ENCODE measurements at places on chromosomes 1 and 21.
A peak's percentile ranks its signal among the peaks of the same experiment; 100 is the strongest.

DNA sequence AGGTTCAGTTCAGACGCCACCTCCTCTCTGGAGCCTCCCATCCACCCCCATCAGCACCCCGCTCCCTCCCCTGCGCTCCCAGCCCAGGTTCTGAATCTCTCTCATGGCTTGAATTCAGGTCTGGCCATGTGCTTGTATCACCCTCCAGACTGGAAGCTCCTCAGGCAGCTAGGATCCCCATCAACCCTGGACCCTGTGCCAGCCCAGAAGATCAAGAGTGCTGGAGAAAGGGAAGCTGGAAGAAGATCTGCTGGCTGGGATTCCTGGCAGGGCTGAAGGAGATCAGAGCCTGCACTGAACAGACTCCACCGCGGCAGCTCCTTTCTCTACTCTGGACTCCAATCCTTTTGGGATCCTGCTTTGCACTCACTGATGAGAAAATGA, 11.7 kb upstream of the TINAGL1 start:
- DNase-seq, result no peak

GRCh38 chr1:150168960-150169601, 19.4 kb downstream of the PLEKHO1 start:
- DNase-seq, result peak; percentile 72

- no peak for DNase-seq
These were observed 17.2 kb downstream of the LSS start for GRCh38 chr21:46211376-46211775.

DNA sequence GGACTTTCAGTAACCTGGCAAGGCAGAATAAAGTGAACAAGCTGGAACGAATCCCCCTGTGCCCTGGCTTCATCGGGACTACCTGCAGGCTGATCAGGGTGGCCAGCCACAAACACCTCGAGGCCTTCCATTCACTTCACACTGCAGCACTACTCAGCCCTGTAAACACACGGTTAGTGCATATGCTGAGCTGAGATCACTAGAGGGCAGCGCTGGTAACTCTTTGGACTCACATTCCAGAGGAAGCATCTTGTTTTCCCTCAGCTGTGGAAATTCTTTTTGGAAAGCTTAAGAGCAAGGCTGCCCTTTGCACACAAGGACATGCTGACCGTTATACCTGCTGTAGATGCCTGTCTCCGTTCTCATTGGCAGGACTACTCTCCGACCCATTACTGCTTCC, 32.1 kb downstream of the PCSK9 start:
- DNase-seq, result peak; percentile 77

GRCh38 chr1:221937155-221937953, 195.5 kb upstream of the DUSP10 start:
- DNase-seq, result no peak

DNA sequence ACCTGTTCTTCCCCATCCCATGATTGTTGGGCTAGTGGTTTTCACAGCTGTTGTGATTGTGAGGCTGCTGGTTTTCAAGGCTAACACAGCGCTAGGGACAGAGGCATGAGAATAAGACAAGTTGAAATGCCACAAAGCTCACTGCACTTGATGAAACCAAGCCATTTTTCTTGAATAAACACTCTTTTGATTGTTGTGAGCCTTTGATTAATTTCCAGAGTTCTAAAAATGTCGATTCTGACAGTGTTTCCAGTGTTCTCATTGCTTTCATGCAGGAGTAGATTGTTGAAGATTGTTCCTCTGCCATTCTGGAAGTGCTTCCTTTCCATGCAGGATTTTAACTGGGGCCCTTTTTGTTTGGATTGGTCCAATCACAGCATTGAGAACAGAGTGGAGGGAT, 134.9 kb upstream of the GRIK3 start:
- DNase-seq, result no peak

DNA sequence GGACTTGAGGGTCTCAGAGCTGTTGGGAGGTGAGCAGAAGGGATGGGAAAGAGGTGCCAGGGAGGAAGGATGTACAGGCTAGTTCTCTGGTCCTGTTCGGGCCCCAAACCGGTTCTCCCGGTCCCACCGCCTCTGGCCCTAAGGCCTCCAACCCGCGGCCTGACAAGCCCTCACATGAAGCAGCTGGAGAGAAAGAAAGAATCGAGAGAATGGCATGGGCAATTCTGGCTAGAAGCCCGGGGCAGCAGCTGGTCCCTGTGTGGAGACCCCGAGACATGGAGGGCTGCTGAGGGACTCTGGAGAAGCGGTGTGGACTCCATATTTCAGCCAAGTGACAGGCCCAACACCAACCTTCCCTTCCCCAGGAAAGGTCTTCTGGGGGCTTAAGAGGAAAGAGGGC, 730 bp downstream of the CDC42SE1 start:
- peak; percentile 4 for DNase-seq

DNA sequence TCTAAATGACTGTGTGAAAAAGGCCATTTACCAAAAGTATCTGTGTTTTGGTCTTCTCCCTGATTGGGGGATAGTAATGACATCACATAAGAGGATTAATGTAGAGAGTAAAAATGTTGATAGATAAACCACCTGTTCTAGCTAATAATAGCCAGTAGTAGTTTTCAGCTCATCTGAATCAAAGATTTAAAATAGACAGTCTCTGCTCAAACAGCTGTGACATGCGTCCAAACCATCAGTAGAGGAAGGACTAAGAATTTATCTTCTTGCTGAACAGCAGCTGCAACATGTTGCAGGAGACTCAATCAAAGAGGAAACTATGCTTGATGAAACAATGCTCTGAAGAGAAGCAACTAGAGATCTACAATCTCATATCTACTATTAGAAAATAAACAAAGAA, 21.4 kb downstream of the TMPRSS15 start:
- no peak for DNase-seq

- DNase-seq, result no peak
These were observed 11.1 kb downstream of the TNFSF18 start for GRCh38 chr1:173039626-173040025.

- DNase-seq, result no peak
These were observed 987 bp downstream of the DYNLT4 start for GRCh38 chr1:44806025-44806703.

- DNase-seq, result no peak
These were observed 138.4 kb downstream of the RHOU start for GRCh38 chr1:228873709-228874108.

GRCh38 chr21:38809198-38809878, 3.6 kb downstream of the ETS2 start:
- DNase-seq, result no peak
